Erythroblast (primary cell): ENCODE measurements at places on chromosomes 5 and 9.
A peak's percentile ranks its signal among the peaks of the same experiment; 100 is the strongest.

GRCh38 chr5:78287833-78288232 lies 6.7 kb downstream of the AP3B1 start:
- DNase-seq: no peak

DNA sequence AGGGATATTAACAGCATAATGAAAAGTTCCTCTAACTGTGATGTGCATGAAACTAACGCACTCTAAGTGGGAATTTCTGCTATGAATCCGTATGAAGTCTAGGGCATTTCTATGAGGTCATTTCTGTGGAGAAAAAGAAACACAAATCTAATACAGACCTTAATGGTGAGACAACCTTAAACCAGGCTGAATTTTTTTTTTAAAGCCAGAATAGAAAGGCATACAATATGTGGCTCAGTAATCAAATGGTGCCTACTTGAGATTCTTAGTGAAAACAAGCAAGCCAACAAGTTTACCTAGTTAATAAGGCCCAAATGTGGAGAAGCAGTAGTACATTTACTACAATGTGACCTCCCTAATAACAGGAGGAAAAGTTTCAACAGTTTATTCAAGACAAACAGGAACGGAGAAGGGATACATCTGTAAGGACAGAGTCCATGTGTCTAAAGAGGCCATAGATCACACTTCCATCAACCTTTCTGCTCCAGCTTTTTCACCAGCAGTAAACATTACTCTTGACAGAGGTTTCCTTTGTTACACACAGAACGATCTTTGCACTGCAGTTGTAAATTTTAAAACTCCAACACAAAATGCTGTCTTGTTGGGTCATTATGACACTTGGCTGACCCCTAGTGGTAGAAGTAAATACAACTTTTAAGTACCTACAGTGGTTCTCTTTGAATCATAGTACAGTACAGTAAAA lies 26.2 kb downstream of the CARNMT1 start:
- DNase-seq: peak; percentile 88

DNA sequence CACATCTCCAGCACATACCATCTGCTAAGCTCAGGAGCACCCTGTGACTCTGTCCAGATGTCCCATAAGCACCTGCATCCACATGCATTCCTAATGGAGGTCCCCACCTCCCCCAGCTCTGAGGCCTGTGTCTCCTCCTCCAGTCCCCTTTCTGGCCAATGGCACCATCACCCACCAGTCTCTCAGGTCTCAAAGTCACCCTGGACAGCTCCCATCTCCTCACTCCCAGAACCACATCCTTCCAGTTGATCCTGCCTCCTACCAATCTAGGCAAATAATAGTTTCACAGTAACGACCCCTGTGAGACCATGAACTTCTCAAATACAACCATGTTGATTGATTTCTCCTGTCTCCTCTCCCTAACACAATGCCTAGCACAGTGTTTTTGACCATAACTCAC lies 40.1 kb downstream of the GGTA1 start:
- DNase-seq: no peak

- no peak for DNase-seq
Observed at GRCh38 chr9:99635032-99635431, 186.7 kb upstream of the NR4A3 start.

DNA sequence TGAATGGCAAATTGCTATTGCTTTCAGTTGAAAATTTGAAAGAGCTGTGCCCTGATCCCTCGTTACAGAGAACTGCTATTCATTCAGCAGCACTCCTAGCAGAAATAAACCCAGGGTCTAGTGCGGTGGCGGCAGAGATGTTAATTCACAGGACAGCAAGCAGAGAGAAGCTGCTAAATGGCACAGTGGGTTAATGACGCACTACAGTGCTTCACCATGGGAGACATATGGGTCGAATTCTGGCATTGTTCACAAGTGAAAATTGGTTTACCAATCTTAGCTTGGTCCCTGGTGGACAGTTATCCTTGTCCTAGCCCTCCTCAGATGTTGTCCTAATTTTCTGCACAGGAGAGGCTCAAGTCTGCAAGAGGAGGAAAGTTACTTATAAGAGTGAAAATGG lies 807.4 kb downstream of the TLE1 start:
- DNase-seq: no peak
